ENCODE measurements at places on chromosomes 6 and 20. TPM values are rescaled to one million over a fixed set of nuclear protein-coding genes. Genes with fewer than 3 reads are reported as not detected.

Gene EPPIN
- not detected for total RNA-seq

GRCh38 chr20:60097285-60097684 lies 139.1 kb downstream of the CDH26 start:
- DNase-seq, result no peak

Gene TRIM40
- not detected for total RNA-seq

- no peak for DNase-seq
Observed at GRCh38 chr6:52504782-52505136, 72.1 kb downstream of the TRAM2 start.

Gene NRSN2
- total RNA-seq, result 8.6 TPM

DNA sequence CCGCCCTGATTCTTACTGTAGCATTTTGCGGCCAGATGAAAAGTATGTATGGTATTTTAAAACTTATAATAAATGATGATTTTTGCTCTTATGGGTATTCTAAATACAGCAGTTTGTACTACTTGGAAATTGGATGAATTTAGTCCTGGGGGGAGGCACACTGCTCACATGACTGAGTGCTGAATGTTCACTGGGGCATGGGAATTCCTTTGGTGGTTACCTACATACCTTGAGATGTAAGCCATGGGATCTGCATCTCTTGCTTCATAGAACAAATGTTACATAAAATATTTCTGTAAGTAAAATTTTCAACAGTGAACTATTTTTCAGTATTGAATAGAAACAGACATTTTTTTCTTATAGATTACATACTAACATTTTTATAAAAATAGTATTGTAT lies 71.1 kb downstream of the FIG4 start:
- no peak for DNase-seq

- DNase-seq, result no peak
Observed at GRCh38 chr6:106413016-106413415, 52.5 kb downstream of the CRYBG1 start.

Gene MDFI
- not detected for total RNA-seq

Gene UNC5CL
- total RNA-seq, result 4.6 TPM

Gene LAMA2
- total RNA-seq, result not detected

Measured in B cell (primary cell).